ENCODE measurements at places on chromosomes 4 and X.

- DNase-seq = peak; percentile 43
Observed at GRCh38 chr4:152399246-152399645, 136.6 kb downstream of the FBXW7 start.

DNA sequence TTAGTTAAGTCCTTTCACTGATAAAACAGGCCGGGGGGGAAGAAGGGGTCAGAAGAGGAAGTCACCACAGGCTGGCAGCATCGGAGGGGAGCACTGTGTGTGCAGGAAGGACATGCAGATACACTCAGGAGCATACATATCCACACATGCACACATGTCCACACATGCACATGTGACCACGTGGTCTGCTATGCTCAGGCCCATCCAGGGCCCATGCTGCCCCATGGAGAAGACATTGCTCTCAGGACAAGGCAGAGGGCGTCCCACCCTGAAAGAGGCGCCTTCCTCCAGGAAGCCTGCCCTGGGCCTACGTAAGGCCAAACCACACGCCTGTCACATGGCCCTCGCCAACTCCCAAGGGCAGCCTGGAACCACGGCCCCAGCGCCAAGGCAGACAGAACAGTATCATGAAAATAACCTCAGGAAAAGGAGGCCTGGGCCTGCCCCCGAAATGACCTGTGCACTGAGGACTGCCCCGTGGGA is 15.8 kb downstream of the WDR1 start:
- DNase-seq = peak; percentile 71

DNA sequence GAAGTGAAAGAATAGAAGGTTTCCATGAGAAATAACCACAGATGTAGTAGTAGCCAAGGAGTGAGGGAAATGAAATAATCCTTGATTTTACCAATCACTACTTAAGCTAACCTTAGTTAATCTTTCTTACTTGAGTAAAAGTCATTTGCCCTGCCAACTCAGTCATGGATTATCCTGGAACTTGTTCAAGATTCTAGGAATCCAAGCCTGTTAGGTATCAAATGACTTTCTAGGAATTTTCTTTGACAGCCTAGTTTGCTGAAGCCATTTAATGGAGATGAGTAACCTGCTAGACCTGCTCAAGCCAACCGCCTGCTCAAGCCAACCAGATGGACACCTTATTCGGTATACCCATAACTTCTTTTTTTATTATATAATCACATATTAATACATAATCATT is 180.5 kb downstream of the KLHL13 start:
- no peak for DNase-seq

GRCh38 chr4:94063084-94063483 is 144.6 kb upstream of the SMARCAD1 start:
- no peak for DNase-seq

DNA sequence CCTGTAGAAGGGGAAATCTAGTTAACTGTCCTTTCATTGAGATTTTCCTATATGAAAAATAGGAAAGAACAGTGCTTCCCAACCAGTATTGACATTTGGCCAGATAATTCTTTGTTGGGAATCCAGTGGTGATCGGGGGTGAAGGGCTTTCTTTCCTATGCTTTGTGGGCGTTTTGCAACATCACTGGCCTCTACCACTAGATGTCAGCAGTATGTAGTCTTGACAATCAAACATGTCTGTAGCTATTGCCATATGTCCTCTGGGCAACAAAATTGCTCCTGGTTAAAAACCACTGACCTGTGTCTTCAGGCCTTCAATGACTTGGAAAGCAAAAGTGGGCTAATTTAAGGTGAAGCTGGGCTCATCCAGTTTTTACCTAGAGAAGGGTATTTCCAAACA is 658.5 kb downstream of the DACH2 start:
- no peak for DNase-seq

GRCh38 chr4:7295197-7295910 is 103.0 kb downstream of the SORCS2 start:
- DNase-seq = no peak

GRCh38 chr4:8383016-8383415 is 57.5 kb downstream of the ACOX3 start:
- DNase-seq = no peak

GRCh38 chr4:19993242-19993641 is 258.5 kb upstream of the SLIT2 start:
- peak; percentile 16 for DNase-seq

DNA sequence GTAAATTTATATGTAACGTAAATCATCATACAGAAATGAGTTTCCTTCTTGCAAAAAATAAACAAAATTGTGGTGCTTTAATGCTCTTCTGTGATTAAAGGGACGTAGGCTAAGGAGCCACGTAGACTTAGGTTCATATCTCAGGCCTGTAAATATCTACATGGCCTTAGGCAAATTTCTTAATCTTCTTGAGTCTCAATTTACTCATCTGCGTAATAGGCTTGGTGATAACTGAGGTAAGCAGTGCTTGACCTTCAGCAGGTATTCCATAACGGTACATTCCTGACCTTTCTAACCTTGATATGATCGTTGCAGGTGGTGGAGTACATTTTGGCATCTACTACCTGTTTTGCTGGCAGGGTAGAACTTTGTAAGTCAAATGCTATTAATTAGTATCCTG is 65.2 kb upstream of the TLR3 start:
- DNase-seq = no peak

- peak; percentile 87 for DNase-seq
Observed at GRCh38 chr4:77818073-77818601, 1.0 kb downstream of the CNOT6L start.

GRCh38 chrX:13380211-13380610 is 60.4 kb upstream of the ATXN3L start:
- DNase-seq = peak; percentile 65

DNA sequence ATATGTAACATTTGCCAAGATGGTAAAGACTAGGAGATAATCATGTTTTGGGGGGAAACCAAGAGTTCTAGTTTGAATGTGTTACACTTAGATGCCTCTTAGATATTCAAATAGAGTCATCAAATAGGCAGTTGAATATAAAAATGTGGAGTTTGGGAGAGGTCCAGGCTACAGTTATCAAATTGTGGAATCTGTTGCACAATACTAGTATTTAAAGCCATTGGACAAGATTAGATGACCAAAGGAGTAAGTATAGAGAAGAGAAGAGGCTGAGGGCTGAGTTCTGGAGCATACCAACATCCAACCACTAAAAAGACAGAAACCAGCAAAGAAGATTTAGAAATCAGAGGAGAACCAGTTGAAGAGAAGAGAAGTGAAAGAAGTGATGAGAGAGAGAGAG is 72.7 kb downstream of the NAA11 start:
- no peak for DNase-seq

DNA sequence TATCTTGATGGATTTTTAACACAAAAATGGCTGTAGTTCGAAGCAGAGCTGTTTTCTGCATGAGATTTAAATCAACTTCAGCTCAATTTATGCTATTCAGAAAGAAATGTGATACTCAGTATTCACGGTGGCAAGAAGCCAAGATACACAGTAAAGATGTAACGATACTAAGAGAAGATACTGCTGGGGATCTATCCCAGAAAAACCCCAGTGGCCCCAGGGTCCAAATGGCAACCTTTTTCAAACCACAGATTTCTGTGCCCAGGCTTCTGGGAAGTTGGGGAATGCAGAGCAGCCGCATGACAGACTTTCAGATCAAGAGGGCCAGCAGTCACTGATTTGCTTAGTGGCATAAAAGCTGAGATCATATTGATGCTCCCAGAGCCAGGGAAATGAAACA is 353.9 kb downstream of the AFF2 start:
- no peak for DNase-seq

GRCh38 chr4:54837576-54838140 is 179.9 kb downstream of the KIT start:
- no peak for DNase-seq

DNA sequence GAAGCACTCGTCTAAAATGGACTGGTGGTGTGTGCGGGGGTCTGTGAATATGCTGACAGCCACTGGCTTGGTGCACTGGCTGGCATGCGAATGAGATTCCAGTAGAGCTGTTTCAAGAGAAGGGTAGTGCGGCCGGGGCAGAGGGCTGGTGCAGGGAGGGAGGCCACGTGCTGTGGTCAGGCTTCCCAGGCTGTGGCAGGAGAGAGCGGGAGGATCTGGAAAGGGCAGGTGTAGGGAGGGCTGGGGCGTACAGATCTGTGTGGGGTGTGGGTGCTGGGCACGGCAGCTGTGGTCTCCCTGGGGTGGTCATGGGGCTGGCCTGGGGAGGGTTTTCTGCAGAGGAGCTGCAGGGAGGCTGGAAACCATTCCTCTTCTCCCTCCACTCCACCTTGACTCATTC is 30.2 kb downstream of the SORCS2 start:
- DNase-seq = no peak

- DNase-seq = no peak
Observed at GRCh38 chr4:88318751-88319350, 34.5 kb upstream of the PPM1K start.
